Stimulated activated CD4-positive, alpha-beta T cell treated with anti-CD3 and anti-CD28 coated beads, Interleukin-4, amount 100 ng/mL, for 24 hours (primary cell): ENCODE measurements at places on chromosomes 2 and 18.

DNA sequence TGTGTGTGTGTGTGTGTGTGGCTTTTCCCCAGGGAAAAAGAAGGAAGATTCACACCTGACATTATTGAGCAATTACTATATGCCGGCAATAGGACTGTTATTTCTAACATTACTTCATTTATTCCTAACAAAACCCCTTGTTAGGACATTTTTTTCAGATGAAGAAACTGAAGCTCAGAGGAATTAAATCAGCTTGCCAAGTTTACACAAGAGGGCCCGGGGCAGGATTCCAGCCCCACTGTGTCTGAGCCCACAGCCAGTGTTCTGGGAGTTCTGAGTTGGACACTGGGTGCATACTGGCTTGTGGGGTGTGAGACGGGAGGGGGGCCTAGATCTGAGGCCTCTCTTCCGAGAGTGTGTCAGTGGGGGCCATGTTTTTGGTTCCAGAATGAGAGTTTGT is 9.9 kb downstream of the TOGARAM2 start:
- no peak for DNase-seq

DNA sequence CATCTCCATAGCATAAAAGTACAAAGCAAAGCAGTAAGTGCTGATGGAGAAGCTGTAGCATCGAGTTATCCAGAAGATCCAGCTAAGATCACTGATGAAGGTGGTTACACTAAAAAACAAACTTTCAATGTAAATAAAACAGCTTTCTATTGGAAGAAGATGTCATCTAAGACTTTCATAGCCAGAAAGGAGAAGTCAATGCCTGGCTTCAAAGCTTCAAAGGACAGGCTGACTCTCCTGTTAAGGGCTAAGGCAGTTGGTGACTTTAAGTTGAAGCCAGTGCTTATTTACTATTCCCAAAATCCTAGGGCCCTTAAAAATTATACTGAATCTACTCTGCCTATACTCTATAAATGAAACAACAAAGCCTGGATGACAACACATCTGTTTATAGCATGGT is 44.0 kb downstream of the METTL8 start:
- DNase-seq: no peak

GRCh38 chr2:182761903-182762302 is 45.8 kb downstream of the DNAJC10 start:
- no peak for DNase-seq

- DNase-seq: no peak
Observed at GRCh38 chr2:102335871-102336366, 19.7 kb upstream of the IL18R1 start.

DNA sequence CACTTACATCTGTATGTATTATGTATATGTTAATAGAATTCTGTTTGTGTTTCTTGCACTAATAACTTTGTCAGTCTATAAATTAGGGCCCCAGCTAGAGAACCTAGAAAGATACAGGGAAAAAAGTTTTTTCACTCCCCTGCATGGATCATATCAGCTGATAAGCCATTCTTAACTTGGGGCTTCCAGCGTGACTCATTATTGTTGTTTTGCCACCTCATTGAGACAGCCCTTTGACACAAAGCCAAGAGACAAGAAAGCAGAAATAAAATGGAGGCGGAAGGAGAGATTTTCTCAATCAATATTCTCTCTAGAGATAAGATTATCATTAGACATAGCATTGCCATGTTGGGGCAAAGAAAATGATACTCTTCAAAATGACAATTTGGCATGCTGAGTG is 93.4 kb downstream of the AKAIN1 start:
- DNase-seq: no peak

- no peak for DNase-seq
Observed at GRCh38 chr2:136015699-136016098, 30.3 kb upstream of the DARS1 start.

- no peak for DNase-seq
Observed at GRCh38 chr2:217683106-217683870, 319.5 kb downstream of the TNS1 start.

DNA sequence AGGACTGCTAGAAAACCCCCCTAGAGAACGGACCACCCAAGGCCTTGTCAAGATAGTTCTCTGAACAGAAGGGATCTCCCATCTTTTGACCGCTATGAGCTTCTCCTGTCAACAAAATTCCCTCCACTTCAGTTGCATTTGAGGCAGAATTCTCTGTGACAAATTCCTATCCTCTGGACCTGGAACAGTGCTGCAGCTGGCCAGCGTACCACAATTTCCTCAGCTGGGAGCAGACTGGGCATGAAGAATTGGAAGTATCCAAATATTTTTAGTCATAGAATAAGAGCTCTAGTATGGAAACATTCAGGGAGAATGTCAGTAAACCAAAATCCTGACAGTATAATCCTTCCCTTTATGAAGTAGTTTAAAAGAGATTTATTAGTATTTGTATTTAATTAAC is 147.1 kb upstream of the BOD1L2 start:
- DNase-seq: no peak

DNA sequence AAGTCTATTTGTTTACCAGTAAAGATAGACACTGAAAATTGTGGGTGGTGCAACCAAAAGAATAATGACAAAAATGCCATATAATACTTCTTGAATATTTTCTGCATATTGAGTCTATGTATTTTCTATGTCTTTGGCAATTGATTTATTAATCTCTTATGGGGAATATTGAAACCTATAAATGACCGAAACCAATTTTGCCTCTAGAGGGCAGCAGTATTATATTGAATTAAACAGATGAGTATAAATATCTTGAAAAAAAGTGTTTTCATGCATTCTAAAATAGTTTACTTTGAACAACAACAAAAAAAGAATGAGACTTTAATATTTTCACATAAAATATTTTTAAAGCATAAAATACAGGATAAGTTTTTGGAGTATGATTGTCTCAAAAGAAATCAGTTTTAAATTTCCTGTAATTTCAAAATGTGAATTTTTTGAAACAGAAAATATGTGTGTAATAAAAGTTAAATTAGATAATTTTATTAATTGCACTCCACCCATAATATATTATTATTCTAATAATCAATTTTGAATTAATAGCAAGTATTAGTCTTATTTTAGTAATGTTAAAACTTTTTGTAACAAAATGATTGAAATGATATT is 49.9 kb upstream of the CALCRL start:
- no peak for DNase-seq

DNA sequence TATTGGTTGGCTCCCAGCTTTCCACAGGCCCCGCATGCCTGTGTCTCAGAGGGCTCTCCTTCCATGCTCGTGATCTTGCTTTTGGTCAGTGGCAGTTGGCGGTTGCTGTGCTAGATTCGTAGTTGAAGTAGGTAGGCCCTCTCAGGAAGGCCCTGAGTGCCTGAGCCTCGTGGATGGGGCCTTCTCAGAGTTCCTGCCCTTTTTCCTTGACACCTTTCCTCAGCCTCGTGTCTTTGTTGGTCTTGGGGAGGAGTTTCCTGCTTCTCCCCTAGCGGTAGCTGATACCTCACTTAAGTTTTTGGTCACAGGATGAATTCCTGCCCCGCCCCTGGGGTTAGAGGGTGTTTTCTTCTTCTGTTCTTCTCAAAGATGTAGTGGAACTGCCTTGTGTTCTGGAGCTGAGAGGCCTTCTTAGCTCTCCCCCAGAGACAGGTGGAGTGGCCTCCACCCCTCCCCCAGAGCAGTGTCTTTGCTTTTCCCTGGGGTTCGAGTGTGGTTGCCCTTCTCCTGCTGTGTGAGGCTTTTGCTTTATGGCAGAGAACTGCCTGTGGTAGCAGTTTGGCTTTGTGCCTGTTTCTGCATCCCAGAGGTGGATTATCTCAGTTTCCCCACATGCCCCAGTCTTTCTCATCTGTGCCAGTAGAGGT is 94.8 kb downstream of the ZNF407 start:
- DNase-seq: no peak

GRCh38 chr18:12656605-12656937 is 1.3 kb downstream of the SPIRE1 start:
- DNase-seq: no peak

DNA sequence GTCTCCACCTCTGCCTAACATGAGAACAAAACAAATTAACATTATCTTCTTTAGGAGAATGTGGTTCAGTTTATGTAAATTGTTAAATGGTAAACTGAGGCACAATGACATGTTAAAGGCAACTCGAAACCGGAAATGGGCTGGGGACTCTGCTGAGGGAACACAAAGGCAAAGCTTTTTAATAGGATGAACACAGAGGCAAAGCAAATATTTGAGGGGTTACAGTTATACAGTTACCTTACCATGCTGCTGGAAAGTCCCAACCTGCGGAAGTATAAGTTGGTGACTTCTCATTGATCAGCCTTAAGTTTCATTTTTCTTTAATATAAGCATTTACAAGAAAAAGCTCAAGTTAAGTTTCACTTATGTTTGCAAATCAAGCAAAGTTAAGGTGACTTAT is 195.0 kb downstream of the DLGAP1 start:
- DNase-seq: no peak

- DNase-seq: no peak
Observed at GRCh38 chr2:176934131-176934530, 278.5 kb upstream of the HNRNPA3 start.

- DNase-seq: no peak
Observed at GRCh38 chr2:171669121-171669520, 18.1 kb upstream of the DYNC1I2 start.

- no peak for DNase-seq
Observed at GRCh38 chr18:49214706-49215105, 245.7 kb downstream of the DYM start.

DNA sequence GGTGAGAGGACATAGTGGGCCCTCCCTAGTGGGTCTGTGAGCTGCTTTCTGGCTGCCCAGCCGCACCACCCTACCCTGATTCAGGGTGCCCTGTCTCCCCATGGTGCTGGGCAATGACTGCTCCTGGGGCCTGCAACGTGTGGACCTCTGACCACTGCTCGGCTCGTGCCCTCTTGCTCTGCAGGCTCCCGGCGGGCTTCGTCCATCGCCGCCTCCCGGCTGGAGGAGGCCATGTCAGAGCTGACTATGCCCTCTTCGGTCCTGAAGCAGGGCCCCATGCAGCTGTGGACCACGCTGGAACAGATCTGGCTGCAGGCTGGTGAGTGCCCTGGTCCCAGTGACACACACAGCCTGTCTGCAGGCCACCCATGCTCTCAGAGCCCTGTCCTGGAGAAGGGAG is 103.5 kb downstream of the STPG4 start:
- DNase-seq: no peak

DNA sequence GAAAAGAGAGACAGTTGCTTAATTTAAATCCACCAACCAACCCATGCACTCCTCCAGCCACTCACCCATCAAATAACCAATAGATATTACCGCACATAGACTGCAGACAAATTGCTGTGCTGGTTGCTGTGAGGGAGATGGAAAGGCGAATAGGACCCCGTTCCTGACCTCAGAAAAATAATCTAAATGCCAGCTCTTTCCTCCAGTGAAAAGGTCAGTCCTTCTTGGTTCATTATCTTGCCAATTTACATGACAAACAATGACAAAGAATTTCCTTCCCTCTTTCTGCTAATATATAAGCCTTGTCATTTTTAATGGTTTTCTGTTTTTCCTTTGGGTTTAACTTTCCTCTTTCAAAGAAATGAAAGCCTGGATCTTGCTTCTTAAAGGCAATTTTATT is 61.6 kb downstream of the MEP1B start:
- no peak for DNase-seq

GRCh38 chr2:238688193-238689153 is 159.4 kb upstream of the TWIST2 start:
- no peak for DNase-seq

GRCh38 chr2:205698286-205699268 is 16.3 kb downstream of the NRP2 start:
- DNase-seq: no peak

DNA sequence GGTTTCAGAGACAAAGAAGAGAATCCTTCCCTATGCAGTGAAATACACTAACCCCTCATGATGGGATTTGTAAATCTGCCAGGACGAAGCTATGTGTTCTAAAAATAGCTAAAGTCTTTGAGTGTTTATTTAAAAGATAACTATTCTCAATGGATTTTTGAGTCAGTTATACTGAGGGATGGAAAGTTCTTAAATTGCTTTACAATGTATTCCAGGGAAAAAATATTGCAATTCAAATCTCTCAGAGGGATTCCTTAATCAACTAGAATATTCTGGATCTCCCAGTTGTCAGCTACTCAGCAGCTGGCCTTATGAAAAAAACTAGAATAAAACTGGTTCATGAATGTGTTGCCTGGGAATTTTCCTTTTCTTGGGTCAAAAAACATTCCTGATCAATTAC is 312.4 kb downstream of the PLCL1 start:
- DNase-seq: no peak

- no peak for DNase-seq
Observed at GRCh38 chr2:10449486-10449831, 1.3 kb upstream of the ODC1 start.

- no peak for DNase-seq
Observed at GRCh38 chr18:41655074-41655473, 300.0 kb upstream of the PIK3C3 start.

- no peak for DNase-seq
Observed at GRCh38 chr2:106106622-106107508, 87.2 kb downstream of the UXS1 start.

GRCh38 chr2:53583583-53583982 is 184.0 kb upstream of the CHAC2 start:
- no peak for DNase-seq

- DNase-seq: no peak
Observed at GRCh38 chr2:151905963-151906632, 77.9 kb upstream of the ARL5A start.

- DNase-seq: no peak
Observed at GRCh38 chr2:1484131-1484884, 71.0 kb downstream of the TPO start.

DNA sequence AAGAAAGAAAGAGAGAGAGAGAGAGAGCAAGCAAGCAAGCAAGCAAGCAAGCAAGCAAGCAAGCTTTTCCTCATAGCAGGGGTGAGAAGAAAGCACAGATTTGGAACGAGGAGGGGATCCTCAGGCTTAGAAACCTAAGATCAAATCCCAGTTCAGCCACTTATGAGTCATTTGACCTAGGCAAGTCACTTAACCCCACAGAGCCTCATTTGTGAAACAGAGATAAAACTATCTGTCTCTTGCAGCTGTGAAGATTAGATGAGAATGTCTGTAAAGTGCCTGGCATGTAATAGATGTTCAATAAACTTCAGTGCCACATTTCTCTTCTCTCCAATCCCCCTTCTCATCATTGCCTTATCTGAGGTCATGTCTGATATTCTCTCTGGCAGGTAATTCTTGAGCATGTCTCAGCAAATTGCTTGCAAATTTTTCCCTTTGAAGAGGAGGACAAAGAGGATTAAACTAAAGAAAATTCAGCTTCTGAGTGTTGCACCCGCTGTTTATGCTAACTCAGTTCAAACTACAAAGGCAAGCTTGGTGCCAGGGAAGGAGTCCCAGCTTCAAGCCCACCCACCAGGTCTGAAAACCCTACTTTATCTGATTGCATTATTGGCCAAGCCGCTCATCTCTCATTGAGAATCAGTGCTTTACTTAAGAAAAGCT is 20.3 kb downstream of the ALK start:
- DNase-seq: no peak
